Stimulated activated CD8-positive, alpha-beta memory T cell treated with anti-CD3 and anti-CD28 coated beads, Interleukin-4, amount 100 ng/mL, for 4 hours (primary cell): ENCODE measurements at places on chromosomes 4 and X.

- DNase-seq: no peak
These were observed 57.9 kb upstream of the TEX13D start for GRCh38 chrX:124274438-124275181.

DNA sequence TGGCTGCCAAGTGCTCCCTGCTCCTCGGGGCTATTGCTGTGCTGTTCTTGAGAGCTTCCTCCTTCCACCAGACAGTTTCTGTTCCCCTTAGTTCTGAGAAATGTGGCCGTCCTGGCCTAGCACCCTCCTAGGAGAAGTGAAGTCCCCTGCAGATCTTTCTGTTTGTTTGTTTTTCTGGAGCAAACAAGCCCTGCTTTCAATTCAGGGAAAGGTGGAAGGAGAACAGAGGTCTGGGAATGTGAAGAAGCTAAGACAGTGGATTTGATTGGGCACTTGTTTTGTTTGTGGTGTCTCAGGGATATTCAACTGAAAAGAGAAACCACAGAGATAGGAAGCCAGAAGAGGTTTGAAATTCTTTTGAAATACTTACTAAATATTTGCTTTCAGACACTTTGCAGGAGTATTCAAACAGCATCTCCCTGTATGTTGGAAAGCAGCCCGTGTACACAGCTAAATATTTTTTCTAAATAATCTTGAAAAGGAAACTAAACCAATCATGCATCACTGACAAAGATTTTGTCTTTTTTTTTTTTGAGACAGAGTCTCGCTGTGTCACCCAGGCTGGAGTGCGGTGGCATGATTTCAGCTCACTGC is 36.5 kb upstream of the PPM1K start:
- no peak for DNase-seq

DNA sequence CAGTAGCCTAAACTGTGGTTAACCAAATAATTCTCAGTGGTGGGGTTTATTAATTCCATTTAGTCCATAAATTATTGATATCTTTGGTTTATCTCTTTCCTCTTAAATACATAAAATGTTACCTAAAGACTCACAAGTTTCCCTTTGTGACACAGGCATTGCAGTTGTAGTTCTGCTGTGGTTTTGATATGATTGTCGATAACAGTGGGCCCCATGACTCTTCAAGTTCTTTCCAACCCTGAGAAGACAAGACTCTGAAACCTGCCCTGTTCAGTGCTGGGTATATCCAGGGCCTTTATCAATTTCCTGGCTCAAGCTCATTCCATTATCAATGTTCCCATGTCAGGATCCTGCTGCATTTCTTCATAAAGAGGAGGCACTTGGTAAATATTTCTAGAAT is 117.9 kb upstream of the TBC1D9 start:
- DNase-seq: no peak

GRCh38 chr4:26619784-26620183 is 35.9 kb downstream of the TBC1D19 start:
- DNase-seq: no peak

- DNase-seq: no peak
These were observed 944.4 kb upstream of the GRID2 start for GRCh38 chr4:91359041-91360031.

- DNase-seq: no peak
These were observed 5.7 kb downstream of the TCEAL3 start for GRCh38 chrX:103613362-103613890.

DNA sequence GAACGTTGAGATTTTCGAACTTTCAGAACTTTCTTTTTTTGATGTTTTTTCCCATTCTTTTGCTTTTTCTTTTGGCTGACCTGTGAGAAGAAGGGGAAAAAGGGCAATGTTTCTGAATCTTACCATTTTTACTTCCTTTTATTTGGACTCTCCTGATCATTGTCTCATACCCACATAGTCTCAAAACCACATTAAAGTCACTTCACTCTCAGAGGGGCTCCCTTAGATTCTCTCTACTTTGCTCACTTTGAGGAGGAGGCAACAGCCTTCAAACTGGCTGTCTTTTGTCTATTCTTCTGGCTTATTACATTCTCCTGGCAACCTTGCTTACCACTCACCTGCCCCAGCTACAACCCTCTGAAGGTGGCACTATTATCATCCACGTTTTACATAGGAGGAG is 3.7 kb downstream of the CXCL9 start:
- DNase-seq: no peak

GRCh38 chr4:13534344-13535063 is 9.8 kb downstream of the NKX3-2 start:
- no peak for DNase-seq

GRCh38 chrX:32408389-32408788 is 803.0 kb downstream of the DMD start:
- no peak for DNase-seq

- no peak for DNase-seq
These were observed 78.9 kb downstream of the CCDC160 start for GRCh38 chrX:134315866-134316265.

- DNase-seq: no peak
These were observed 46.6 kb upstream of the CXCL8 start for GRCh38 chr4:73693811-73694210.

- DNase-seq: peak; percentile 14
These were observed at the start of gene USP11 for GRCh38 chrX:47232803-47233332. USP11 (plus strand) TSS chrX:47233009; CDS start chrX:47233044, 35 bp downstream.

GRCh38 chr4:77219266-77219665 is 62.3 kb downstream of the CCNG2 start:
- no peak for DNase-seq

DNA sequence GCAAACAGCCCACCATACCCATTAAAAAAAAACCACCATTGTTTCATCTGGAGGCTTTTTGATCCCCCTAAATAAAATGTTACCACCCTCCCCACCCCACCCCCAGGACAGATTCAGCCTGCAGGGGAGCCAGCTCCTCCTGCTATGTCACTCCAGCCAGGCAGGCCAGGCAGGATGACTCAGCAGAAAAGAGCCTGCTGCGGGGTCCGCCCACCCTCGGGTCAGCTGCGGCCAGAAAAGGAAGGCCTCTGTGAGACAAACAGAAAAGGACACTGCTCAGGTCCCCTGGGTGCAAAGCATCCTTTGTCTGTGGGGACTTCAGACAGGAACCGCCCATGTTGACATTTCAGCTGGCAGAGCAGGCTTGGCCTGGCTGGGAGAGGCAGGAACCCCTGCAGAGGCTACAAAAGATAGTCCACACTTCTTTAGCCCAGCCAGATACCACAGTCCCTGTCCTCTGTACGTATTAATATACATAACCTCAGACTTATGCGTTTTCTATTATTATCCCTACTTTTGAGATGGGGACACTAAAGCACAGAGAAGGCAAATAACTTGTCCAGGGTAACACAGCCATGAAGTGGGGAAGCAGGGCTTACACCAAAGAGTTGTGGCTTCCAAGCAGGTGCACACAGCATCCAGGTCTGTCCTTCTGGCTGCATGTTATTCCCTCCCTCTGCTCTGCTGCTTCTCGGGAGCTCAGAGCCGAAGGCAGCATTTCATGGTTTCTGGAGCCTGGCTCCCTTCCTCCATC is 147.7 kb downstream of the CPEB2 start:
- DNase-seq: no peak

GRCh38 chr4:94516067-94516466 is 64.3 kb downstream of the PDLIM5 start:
- DNase-seq: no peak

DNA sequence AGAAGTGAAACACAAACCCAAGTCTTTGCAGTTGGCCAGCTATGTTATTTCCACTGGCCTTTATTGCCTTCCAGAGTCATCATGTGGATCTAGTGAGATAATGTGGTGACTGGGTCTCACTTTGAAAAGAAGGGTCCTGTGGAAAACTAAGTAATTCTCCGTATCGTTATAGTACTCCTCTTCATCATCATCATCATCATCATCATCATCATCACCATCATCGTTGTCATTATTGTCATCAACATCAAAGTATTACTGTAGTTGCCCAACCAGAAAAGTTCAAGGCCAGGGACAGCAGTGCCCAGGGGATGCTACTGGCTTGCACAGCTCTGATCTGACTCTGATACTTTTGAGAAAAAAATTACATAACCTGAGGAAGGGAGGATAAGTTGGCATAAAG is 295.6 kb upstream of the F9 start:
- no peak for DNase-seq

DNA sequence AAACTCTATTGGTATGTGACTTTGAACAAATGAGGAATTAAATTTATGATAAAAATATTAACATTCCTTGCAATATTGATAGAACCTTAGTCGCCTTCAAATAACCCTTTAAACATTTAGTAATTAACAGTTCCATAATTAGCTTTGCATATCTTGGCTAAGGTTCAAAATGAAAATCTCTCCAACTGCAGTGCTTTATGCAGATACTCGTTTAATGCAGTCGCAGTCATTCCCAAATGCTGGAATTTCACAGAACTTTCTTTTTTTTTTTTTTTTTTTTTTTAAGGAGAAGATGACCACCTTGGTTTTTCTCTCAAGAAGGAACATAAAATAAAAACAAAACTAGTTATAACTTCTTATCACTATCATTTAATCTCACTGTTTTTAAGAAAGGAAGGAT is 5.2 kb downstream of the RAPGEF2 start:
- no peak for DNase-seq

DNA sequence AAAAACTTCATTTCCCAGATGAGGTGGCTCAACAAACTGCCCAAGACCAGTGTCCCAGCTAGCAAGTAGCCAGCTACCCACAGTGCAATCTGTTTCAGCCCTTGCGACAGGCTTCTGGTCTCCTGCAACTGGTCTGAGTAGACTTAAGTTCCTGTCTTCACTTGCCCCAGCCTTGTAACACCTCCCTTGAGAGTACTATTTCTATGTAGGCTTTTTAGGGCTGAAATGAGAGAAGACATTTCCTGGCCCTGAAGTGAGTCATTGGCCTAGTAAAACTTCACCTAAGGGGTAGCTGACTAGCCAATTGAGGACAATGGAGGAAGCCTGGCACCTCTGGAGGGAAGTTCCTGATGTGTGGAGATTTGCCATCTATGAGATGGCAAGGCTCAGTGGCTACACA is 80.1 kb upstream of the STIM2 start:
- no peak for DNase-seq

GRCh38 chr4:150668824-150669223 is 86.9 kb downstream of the MAB21L2 start:
- DNase-seq: no peak

DNA sequence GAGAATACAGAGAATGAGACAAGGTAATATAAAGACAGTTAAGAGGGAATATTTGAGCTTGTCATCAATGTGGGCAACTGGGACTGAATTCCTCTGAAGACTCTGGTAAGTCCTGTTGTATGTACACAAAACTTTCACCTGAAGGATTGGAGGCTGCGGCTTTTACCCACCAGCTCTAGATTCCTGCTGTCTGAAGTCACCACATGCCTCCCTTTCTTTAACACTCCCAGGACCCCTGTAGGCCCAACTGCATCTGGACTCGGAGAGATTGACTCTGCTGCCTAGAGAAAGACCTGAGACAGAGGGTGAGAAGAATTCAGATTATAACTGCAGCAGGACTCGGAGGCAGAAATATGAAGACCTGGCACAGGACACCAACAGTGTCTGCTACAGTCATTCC is 1048.0 kb downstream of the PDHA2 start:
- no peak for DNase-seq

DNA sequence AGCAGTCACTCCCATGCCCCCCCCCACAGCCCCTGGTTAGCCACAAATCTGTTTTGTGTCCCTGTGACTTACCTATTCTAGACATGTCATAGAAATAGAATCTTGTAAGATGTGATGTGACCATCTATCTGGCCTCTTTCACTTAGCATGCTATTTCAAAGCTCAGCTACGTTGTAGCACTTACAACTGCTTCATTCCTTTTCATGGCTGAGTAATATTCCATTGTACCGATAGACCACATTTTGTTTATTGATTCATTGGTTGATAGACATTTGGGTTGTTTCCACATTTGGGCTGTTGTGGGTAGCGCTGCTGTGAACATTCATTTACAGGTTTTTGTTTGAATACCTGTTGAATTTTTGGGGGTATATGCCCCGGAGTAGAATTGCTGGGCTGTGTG is 11.5 kb downstream of the NSG1 start:
- no peak for DNase-seq

DNA sequence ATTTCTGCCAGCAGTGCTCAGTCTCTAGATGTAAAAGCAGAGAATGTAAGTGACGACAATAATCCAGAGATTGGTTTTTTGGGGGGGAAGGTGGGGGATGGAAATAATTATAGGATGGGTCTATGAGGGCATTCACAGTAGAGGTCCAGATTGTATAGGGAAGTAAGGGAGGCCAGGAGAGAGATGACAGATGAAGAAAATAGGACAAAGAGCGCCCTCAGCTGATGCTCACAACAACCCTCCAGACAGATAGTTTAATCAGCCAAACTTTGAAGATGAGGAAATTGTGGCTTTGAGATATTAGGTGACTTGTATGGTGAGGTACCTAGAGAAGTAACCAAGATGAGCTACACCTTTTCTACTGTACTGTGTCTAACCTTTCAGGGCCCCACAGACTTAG is 137.9 kb downstream of the MAGEB17 start:
- DNase-seq: no peak

DNA sequence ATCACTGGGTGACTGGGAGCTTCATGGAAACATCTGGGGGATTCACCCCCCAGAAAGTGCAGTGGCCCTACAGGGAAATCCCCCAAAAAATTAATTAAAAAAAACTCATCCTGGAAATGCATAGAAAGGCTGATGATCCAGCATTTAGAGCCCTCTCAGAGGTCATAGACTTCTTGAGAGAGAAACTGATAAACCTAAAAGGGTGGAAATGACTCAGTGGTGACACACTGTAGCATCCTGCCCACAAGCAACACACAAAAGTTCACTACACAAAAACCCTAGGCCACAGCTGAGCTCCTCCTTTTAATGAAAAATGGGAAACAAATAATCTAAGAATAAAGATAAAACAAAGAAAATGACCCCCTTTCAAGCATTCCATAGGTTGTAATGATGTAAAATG is 911.5 kb downstream of the GLUD2 start:
- DNase-seq: no peak

- no peak for DNase-seq
These were observed 12.3 kb upstream of the UBA1 start for GRCh38 chrX:47181301-47181700.

GRCh38 chr4:93810340-93810992 is 18.1 kb upstream of the ATOH1 start:
- no peak for DNase-seq

DNA sequence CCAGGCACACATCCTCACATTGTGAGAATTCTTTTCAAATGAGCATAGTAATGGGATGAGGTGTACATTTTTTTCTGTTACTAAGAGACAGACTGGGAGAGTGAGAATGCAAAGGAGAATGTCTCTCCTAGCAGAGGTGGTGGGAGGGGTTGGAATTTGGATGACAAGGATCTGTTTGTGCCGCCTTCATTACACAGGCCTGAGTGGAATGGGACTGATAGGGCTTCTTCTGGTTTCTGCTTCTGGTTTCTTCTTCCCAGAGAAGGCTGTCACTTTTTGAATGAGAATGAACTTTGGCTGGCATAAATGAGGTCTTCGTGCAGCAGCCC is 55.4 kb downstream of the C4orf51 start:
- DNase-seq: no peak
